ENCODE measurements at places on chromosomes 3 and 15. TPM values are rescaled to one million over a fixed set of nuclear protein-coding genes. Genes with fewer than 3 reads are reported as not detected.

The SAMMSON gene
- not detected for total RNA-seq

The FGD5 gene
- total RNA-seq = 0.32 TPM

The RARB gene
- total RNA-seq = not detected

The CADPS gene
- not detected for total RNA-seq

The CAPN3 gene
- total RNA-seq = 2.9 TPM

The TIPARP gene
- 34.2 TPM for total RNA-seq

The PKM gene
- 1,272 TPM for total RNA-seq

The C3orf85 gene
- total RNA-seq = not detected

The CAND2 gene
- 0.31 TPM for total RNA-seq

The CILP gene
- total RNA-seq = 0.08 TPM

The CPEB1 gene
- 0.29 TPM for total RNA-seq

The EAF2 gene
- total RNA-seq = 13.1 TPM

The PLSCR4 gene
- total RNA-seq = not detected

The GOLGA6A gene
- not detected for total RNA-seq

The KNL1 gene
- 65.4 TPM for total RNA-seq

The ALDH1A3 gene
- not detected for total RNA-seq

The SCN5A gene
- 0.37 TPM for total RNA-seq

The POLQ gene
- total RNA-seq = 35.5 TPM

The VILL gene
- total RNA-seq = 14.6 TPM

The SPTBN5 gene
- total RNA-seq = 0.21 TPM

The CHRD gene
- not detected for total RNA-seq

The ACSBG1 gene
- total RNA-seq = 0.66 TPM

The GREM1 gene
- not detected for total RNA-seq

The RETNLB gene
- total RNA-seq = not detected

The GP5 gene
- total RNA-seq = 1.3 TPM

The SNX22 gene
- 0.47 TPM for total RNA-seq

The ARPP21 gene
- not detected for total RNA-seq

The TRH gene
- not detected for total RNA-seq

The MYH15 gene
- total RNA-seq = 0.13 TPM

The GASK1A gene
- total RNA-seq = not detected

The LRRK1 gene
- total RNA-seq = 0.57 TPM

The MESP1 gene
- 1.8 TPM for total RNA-seq

The MAPKBP1 gene
- total RNA-seq = 30.9 TPM

The PLXNB1 gene
- total RNA-seq = 0.76 TPM

The GCSAM gene
- 5.6 TPM for total RNA-seq

The ENTPD3 gene
- not detected for total RNA-seq

The STRIT1 gene
- total RNA-seq = not detected

The AHSG gene
- total RNA-seq = not detected
